ENCODE measurements at places on chromosomes 1 and 21.

DNA sequence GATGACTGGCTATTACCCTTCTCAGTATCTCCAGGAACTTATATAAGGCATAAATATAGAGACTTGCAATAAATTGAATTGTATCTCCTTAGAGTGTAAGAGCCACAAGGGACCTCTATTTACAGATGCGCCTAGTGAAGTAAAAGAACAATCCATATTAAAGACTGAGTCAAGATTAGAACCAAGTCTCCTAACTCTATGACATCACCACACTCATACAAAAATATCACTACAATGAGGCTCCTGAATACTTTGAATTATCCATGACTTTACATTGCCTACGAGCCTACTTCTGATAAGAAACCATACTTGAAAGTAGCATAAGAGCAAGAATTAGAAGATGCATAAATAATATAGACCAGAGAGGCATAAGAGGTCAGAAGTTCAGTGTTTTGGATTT is 18.8 kb downstream of the DPYD start:
- DNase-seq, result no peak

- no peak for DNase-seq
Measured at GRCh38 chr1:199084293-199084692, 445.5 kb downstream of the PTPRC start.

DNA sequence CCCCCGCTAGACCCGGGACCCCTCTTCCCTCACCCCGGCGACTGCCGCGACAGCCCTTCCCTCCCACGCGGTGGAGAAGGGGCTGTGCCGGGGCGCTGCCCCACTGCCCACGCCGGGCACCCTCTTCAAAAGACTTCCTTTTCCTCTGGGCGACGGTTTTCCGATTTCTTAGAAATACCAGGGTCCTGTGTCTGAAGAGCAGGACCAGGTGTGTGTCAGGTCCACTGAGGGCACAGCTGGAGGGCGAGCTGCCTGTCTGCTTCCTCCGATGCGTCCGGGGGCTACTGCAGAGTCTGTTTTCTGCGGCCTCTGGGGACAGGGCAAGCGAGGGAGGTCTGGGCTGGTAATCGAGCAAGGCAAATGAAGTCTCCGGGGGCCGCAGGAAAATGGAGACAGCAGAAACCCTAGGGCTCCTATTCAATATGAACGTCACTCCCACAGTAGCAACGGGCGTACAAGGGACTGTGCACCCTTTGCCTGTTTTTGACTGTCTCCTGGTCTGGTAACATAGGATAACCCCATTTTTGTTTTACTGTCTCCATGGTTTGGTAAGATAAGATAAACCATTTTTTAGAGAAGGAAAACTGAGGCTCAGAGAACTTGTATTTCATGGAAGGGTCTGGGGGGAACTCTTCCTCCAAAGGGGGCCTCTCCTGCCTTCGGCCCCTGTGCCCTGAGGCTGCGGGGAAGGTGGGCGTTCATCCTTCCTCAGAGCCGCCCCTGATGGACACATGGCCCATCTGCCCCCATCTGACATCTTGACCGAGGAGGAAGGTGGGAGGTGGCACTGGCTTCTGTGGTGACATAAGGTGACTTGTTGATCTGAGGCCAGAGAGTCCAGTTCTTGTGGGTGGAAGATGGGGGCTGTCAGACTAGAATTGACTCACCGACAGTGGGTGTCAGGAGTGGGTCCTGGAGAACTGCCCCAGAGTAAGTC is 970 bp downstream of the TNFRSF1B start:
- DNase-seq, result no peak

DNA sequence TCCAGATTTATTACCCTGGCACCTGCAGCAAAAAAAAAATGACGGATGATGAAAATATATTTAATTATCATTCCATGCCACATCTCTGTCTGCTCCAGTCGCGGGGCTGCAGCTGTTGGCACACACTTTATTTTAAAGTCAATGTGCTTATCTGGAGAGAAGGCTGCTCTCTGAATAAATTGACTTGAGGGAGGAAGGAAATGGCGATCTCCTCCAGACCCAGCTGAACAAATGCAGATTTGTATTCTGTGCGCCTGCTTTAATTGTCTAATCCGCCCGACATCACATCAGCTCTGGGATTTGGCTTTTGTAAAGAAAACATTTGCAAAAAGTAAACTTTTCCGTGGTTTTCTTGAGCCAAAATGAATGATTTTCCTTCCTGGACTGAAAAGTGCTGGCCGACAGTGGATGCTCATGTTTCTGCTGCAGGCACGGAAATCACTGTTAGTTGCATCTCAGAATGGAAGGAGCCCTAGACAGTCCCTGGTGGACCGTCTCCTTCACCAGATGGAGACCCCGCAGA is 150.2 kb downstream of the CAMTA1 start:
- no peak for DNase-seq

- no peak for DNase-seq
Measured at GRCh38 chr1:110450929-110451328, at the start of gene PROK1. TSS of gene PROK1 (plus strand) at chr1:110451149. CDS start at chr1:110451217, 68 bp downstream.

GRCh38 chr1:30425046-30425445 is 298.3 kb downstream of the MATN1 start:
- no peak for DNase-seq

DNA sequence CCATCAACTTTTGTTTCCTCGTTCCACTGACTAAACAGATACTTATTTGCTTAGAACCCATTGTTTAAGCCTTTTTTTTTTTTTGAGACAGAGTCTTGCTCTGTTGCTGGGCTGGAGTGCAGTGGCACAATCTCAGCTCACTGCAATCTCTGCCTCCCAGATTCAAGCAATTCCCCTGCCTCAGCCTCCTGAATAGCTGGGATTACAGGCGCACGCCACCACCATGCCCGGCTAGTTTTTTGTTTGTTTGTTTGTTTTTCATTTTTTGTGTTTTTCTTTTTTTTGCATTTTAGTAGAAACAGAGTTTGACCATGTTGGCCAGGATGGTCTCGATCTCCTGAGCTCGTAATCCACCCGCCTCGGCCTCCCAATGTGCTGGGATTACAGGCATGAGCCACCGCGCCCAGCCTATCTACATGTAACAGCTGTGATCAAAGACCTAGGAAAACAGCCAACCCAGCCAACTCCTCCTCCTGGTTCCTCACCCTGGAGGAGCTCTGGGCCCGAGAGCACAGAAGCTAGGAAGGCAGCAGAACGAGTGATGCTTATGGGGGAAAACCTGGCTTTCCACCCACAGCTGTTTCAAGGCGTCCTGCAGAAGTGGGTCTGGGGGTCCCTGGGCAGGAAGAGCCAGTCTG is 32.9 kb downstream of the KCNN3 start:
- no peak for DNase-seq

- DNase-seq, result no peak
Measured at GRCh38 chr1:23496490-23497181, 12.7 kb upstream of the ASAP3 start.

DNA sequence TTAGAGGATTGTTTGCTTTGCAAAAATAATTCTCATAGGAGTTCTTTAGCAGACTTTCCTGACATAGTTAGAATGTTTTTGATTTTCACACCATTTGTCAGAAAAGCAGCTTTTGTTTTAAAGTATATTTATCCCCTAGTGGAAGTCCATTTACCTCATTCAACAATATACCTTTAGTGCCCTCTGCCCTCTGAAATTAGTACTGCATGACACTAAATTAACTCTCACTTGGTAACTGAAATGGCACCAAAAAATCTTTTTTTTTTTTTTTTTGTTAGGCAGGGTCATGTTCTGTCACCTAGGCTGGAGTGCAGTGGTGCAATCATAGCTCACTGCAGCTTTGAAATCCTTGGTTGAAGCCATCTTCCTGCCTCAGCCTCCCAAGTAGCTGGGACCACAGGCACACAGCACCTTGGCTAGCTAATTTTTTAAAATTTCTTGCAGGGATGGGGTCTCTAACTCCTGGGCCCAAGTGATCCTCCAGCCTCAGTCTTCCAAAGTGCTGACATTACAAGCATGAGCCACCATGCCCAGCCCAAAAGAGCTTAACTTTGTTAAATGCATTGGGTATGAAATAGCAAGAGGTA is 13.6 kb downstream of the LRRC42 start:
- no peak for DNase-seq

GRCh38 chr1:81225789-81226602 is 574.7 kb upstream of the ADGRL2 start:
- DNase-seq, result no peak

GRCh38 chr1:91735266-91735845 is 150.6 kb downstream of the TGFBR3 start:
- no peak for DNase-seq

DNA sequence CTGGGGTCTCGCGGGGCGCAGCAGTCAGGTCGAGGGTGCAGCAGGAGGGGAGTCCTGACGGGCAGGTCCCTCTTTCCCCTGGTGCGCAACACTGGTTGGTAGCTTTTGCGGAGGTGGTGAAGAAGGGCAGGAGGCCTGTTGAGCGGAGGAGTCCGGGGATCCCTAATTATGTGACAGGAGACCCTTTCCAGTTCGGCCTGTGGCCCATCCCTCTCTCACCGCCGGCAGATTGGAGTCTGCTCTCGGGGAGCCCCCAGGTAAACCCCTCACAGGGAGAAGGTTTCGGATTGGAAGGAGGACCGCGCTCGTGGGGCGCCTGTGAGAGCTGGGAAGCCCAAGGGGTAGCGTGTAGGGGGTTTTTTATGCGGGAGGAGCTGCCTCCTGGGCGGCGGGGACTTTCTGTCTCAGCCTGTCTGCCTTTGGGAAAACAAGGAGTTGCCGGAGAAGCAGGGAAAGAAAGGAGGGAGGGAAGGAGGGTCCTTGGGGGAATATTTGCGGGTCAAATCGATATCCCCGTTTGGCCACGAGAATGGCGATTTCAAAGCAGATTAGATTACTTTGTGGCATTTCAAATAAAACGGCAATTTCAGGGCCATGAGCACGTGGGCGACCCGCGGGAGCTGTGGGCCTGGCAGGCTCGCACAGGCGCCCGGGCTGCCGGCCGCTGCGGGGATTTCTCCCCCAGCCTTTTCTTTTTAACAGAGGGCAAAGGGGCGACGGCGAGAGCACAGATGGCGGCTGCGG is 9.5 kb downstream of the SIM2 start:
- DNase-seq, result no peak

DNA sequence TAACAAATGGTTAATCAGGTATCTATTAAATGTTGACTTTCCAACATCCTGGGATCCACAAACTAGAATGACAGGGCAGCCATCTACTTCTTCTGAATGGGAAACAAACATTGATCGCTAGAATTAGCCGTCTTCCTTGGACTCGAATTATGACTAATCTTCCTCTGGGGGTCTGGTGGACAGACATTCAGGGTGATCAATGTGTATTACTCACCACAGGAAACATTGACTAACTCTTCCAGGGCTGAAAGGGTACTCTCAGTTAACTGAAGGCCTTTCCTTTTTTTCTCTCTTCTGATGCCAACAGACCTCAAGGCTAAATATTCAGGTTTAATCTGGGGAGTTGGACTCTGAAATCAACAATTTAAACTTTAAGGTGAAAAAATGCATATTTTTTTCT is 9.5 kb downstream of the NOL9 start:
- no peak for DNase-seq

DNA sequence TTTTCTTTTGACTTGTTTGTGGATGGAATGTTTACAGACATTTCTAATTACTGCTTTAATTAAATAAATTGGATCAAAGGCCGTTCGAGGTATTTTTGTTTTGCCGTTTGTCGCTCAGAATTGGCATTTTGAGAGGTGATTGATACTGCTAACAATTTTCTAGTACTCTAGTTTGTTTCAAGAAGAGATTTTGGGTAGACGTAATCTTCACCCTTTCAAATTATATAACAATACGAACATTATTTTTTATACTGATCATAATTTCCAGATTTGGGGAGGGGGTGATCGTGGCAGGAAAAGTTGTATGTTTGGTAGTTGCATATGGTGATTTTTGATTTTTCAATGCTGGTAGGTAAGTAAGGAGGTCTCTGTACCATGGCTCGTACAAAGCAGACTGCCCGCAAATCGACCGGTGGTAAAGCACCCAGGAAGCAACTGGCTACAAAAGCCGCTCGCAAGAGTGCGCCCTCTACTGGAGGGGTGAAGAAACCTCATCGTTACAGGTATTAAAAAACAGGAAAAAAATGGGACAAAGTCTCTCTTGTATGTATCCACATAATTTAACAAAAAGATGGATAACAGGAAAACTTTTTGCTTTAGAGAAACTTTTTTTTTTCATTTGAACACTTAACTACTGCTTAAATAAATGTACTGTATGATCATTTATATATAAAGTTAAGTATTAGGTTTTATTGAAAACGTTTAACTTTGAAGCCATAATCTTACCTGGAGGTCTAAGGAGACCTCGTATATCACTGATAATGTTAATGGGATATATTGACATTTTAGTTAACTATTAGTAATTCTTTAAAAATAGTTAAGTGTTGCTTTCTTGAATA is 1.7 kb downstream of the H3-3A start:
- DNase-seq, result no peak

DNA sequence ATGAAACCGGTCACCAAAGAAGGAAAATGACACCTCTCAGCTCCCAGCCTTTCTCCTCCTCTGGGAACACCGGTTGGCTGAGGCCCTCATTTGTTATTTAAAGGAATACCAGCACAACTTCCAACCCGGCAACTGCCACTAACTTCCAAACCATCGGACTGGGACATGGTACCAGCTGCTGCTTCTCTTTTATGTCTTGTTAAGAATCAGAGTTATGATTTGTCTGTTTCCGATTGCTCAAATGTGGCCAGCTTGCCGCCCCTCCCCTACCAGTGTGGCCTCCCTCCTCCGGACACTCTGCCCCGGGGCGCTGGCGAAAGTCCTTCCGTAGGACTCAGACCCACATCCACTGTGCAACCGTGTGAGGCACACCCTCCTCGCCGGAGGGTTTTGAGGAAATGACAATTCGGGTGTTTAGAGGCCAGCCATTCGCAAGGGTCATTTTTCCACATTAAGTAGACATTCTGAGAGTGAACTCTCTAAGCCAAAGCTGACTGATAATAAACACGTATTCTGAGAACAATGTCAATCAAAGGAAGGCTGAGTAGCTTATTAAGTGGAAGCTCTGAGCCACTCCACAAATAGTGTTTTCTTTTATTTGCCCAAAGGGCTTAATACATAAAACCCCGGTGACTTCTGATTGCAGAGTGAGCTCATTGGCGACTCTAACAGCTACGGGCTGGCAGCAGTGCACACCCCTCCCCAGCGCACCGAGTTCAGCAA is 5.5 kb downstream of the RIPK4 start:
- peak; percentile 72 for DNase-seq

- DNase-seq, result no peak
Measured at GRCh38 chr1:44786841-44787426, 1.0 kb downstream of the BEST4 start.

DNA sequence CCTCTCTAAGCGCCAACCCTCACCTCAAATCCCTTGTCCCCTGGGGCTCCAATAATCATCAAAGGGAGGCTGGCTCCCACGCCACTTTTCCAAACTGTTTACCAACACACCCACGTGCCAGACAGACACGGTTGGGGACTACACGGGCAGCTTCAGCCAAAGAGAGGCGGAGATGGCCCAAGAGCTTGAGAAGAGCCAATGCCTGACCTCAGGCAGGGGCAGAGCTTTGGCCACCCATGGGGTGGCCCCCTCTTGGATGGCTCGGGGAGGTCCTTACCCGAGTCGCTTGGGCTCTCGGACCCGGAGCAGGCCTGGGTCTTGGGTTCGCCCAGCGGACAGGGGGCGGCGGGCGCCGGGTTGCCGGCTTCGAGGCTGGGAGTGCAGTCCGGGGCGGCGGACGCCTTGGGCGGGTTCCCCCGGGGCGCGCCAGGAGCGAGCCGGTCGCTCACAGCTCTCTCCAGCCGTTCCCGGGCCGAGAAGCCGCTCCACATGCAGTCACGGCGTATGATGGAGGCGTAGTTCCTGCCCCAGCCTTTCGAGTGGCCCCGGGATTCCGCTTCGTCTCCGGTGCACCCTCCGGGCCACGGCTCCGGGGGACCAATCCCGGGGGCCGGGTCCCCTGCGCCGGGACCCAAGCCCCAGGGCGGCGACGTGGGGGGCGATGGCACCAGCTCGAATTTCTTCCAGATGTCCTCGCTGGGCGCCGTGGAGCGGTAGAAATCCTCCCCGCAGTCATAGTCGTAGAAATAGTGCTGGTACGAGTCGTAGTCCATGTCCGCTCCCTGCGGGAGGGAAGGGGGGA is 854 bp downstream of the MYCL start:
- DNase-seq, result peak; percentile 32

Measured in prostate gland (tissue), 2 donors.